GM13976 (cell line): ENCODE measurements at places on chromosomes 16 and 17.
A peak's percentile ranks its signal among the peaks of the same experiment; 100 is the strongest.

DNA sequence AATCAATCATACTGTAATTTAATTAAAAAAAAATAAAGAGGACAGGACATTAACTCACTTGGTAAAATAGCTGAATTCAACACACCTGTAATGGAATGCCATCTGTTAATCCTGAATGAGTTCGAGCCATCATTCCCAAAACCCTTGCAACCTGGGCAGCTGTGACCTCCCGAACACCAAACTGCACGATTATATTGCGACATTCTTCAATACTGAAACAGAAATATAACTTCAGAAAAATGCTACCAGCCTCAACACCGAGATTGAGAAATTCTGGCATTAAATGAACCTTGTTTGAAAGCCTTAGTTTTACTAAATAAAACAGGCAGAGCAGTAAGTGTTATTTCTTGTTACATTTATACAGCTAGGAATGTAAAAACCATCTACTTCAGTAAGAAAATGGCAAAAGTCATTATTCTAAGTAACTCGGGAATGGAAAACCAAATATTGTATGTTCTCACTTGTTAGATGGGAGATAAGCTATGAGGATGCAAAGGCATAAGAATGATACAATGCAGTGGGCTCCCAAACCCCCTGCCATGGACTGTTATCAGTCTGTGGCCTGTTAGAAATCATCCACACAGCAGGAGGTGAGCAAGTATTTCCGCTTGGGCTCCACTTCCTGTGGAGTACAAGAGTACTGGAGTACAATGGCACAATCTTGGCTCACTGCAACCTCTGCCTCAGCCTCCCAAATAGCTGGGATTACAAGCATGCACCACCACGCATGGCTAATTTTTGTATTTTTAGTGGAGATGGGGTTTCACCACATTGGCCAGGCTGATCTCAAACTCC is 46.5 kb downstream of the CNOT1 start:
- DNase-seq, result no peak

- no peak for DNase-seq
Measured at GRCh38 chr17:41917192-41917591, 1.6 kb downstream of the ACLY start.

DNA sequence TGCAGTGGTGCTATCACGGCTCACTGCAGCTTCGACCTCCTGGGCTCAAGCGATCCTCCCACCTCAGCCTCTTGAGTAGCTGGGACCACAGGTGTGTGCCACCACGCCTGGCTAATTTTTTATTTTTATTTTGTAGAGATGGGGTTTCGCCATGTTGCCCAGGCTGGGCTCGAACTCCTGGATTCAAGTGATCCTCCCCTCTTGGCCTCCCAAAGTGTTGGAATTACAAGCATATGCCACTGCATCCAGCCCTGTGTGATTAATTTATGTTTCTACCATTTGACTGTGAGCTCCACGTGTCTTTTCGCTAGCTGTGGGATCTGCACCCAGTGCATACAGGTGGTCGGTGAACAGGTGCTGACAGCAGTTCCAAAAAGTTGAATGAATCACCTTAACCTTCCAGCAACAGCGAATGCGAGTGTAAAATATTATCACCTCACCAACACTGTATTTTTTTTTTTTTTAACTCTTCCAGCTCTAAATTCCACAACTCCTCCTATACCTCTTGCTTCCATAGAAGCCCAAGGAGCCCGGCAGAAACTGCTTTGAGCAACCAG is 484 bp upstream of the NUDT7 start:
- no peak for DNase-seq

GRCh38 chr17:16971458-16972338 is at the start of gene TNFRSF13B:
Gene TNFRSF13B, minus strand, starts transcription at chr17:16972118. Its CDS starts 43 bp downstream, at chr17:16972075.
- DNase-seq, result peak; percentile 63

GRCh38 chr17:14057591-14057990 is 11.7 kb upstream of the COX10 start:
- DNase-seq, result no peak

GRCh38 chr17:64448665-64449512 is at the start of gene MILR1:
Gene MILR1, plus strand, starts transcription at chr17:64449115. Its CDS starts 54 bp downstream, at chr17:64449169.
- DNase-seq, result peak; percentile 47

DNA sequence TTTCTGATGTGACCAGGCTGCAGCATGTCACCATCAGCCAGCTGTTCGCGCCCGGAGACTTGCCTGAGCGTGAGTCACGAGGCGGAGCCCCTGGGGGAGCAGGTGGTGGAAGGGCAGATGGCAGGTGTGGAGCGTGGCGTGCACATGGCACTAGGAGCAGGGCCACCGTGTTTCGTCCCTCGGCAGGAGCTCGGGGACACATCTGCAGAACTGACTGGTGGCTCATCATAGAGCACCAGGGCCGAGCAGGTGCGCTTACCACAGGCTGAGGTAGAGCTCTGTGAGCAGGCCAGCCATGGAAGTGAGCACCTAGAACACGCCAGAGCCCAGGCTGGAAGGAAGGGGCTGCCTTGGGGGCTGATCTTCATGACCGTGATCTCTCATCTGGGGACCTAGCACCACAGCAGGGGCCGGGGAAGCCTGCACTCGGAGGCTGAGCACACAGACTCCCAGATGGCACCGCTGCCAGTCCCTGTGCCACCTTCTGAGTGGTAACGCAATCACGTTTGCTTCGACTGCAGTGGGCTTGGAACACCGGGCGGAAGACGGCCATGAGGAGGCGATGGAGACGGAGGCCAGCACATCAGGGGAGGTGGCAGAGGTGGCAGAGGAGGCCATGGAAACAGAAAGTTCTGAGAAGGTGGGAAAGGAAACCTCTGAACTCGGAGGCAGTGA is 61.8 kb upstream of the ENDOV start:
- DNase-seq, result no peak

DNA sequence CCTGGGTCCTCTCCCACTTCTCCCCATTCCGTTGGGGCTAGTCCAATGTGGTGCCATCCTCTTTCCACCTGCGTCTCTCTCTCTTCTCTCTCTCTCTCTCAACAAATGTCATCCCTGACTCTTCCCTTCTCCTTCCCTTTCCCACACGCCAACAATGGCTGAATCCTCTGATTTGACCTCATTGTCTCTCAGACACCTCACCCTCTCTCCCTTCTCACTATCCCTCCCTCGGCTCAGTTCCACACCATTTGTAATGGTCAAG is 628 bp upstream of the ZNF18 start:
- DNase-seq, result no peak

GRCh38 chr17:81493198-81494038 is 19.2 kb downstream of the ACTG1 start:
- DNase-seq, result no peak

GRCh38 chr17:14341866-14342265 is 41.0 kb downstream of the HS3ST3B1 start:
- no peak for DNase-seq

GRCh38 chr16:522320-523096 is 5.0 kb upstream of the CAPN15 start:
- DNase-seq, result no peak

DNA sequence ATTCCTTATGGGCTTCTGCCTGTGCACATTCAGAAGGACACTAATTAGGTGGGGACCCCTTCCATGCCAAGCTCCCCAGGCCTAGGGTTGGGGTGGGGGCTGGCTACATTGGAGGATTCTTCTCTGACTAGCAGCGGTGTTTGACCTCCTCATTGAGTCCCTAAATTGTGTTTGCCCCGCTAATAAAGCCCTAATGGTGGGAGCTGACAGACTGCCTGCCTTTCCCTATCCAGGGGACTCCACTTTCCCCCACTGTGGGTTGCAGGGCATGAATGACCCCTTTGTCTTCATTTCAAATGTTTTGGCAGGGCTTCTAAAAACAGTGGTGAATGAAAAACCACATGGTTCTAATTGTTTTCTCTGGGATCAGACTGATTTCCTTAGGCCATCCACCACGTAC is 476.8 kb upstream of the CDH11 start:
- no peak for DNase-seq

GRCh38 chr16:4882000-4882632 is 34.8 kb downstream of the UBN1 start:
- no peak for DNase-seq

GRCh38 chr17:17840751-17841591 is 4.2 kb upstream of the SREBF1 start:
- DNase-seq, result no peak

DNA sequence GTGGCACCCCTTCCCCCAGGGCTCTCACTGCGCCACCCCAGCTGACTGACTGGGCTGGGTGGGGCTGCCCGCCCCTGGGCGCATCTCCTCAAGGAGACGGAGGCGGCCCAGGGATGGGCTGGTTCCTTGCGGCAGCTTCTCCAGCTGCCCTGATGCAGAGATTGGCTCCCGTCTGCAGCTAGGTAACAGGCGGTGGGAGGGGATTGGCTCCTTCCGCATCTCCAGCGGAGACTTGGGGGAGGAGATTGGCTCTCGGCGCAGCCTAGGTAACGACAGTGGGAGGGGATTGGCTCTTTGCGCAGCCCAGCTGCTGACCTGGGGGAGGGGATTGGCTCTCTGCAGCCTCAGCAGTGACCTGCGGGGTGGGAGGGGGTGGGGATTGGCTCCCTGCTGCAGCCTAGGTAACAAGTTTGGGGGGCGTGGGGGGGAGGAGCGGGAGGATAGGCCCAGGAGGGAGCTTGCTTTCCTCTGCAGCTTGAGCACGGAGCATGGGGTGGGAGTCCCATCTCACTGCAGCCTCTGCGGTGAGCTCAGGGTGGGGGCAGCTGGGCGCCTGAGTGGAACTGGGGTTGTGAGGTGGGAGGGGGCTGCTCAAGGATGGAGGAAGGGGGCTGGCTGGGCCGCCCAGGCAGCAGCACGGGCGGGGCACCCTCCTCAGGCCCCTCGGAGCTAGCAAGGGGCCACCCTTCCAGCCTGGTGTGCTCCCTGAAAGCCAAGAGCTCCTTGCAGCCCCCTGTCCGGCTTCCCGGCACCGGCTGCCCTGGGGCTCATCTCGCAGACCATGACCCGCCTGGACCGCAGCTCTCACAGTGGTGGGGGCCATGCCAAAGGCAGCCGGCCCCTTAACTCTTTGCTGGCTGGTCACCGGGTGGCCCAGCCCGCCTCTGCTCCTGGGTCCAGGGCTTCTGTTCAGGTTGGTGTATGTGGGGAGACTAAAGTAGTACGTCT is 6.4 kb downstream of the NFE2L1 start:
- DNase-seq, result no peak

DNA sequence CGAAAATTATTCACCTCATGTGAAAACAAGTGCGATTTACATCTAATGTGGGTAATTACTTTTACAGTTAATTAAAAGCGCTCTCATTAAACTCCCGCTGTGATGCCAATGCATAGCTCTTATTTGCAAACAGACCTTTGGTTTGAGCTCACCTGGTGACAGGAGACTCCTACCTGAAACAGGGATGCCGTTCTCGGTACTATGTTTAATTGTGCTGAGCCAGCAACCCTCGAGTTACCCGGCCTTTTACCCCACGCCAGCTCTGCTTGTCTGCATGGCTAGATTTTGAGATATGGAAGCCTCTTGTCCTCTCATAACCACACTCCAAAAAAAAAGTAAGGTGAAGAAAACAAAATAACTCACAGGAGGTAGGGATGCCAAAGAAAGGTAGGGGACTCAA is 690.4 kb upstream of the RBFOX1 start:
- DNase-seq, result no peak

DNA sequence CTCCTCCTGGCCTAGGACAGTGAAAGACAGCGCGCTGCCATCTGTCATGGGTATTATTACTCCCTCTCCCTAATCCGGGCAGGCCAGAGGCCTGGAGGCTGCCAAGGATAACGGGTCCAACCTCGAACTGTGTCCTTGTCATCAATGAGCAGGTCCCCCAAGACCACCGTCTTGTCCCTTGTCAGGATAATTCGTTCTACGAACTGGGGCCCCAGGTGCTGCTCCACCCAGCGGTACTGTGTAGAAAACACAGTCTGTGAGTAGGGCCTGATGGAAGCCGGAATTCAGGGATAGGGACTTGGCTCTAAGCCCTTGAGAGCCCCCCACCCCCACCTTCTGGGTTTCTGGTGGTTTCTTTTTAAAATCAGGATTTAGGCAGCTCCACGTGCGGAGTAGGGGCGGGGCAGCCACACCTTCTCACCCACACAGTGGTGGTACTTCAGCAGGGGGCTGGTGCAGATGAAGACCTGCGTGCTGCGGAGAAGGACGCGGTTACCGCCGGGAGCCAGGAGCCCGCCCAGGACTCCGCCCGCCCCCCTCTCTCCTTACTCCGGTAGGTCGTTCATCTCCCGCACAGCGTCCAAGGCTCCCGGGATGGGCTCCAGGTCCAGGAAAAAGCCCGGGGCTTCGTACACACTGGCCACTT is 787 bp downstream of the NT5C start:
- DNase-seq, result peak; percentile 68

DNA sequence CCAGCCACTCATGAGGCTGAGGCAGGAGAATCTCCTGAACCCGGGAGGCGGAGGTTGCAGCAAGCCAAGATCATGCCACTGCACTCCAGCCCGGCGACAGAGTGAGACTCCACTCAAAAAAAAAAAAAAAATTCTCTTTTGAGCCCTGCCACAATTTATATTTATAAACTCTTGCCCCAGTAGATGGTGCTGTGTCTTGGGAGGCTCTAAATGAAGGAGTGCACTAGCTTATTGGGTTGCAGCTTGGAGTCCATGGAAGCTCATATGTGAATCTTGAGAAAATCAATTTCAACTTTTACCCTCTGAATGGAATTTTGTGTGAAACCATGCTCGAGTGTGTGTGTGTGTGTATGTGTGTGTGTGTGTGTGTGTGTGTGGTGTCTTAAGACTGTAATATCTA is 420.1 kb downstream of the HS3ST4 start:
- DNase-seq, result no peak

GRCh38 chr16:89314357-89314756 is 96.9 kb downstream of the ZNF778 start:
- no peak for DNase-seq

GRCh38 chr17:74340470-74341023 is 14.5 kb downstream of the KIF19 start:
- DNase-seq, result no peak

- peak; percentile 82 for DNase-seq
Measured at GRCh38 chr17:79042421-79043190, 18.6 kb downstream of the C1QTNF1 start.

GRCh38 chr16:75471723-75472633 is 7.5 kb upstream of the TMEM170A start:
- peak; percentile 75 for DNase-seq

GRCh38 chr17:71304498-71305158 is 816.2 kb upstream of the SOX9 start:
- no peak for DNase-seq
